ENCODE measurements at places on chromosomes 12 and 14.

DNA sequence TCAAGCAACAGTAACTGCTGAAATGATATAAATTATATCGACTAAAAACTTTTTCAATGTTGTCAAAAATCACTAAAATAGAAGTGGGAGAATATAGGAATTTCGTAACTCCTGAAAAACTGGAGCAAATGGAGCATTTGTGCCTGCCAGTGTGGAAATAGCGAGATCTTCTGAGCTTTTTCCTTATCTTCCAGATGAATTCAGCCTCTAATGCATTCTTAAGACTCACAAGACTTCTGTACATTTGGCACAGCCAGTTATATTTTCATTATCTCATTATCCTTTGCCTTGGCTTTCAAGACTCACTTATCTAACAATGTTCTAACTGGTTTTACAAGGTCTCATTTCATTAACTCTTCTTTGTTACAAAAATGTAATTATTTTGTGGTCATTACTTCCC is 252.4 kb downstream of the GXYLT1 start:
- DNase-seq, result no peak

GRCh38 chr14:52150162-52150561 is 81.3 kb upstream of the NID2 start:
- no peak for DNase-seq

DNA sequence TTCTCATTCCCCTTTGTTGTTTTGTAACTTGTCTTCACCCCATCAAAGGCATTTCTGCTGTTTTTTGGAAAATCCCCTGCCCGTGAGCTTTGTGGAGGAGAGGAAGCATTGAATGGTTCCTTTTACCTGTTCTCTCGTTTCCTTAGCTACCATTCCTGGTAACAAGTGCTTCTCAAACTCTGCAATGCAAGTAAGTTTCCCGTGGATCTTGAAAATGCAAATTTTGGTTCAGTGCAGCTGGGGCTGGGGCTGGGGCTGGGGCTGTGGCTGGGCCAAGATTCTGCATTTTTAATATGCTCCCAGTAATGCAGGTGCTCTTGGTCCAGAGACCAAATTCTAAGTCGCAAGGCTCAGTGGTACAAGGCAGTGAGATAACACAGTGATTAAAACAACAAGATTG is 151.6 kb downstream of the TTLL5 start:
- DNase-seq, result no peak

DNA sequence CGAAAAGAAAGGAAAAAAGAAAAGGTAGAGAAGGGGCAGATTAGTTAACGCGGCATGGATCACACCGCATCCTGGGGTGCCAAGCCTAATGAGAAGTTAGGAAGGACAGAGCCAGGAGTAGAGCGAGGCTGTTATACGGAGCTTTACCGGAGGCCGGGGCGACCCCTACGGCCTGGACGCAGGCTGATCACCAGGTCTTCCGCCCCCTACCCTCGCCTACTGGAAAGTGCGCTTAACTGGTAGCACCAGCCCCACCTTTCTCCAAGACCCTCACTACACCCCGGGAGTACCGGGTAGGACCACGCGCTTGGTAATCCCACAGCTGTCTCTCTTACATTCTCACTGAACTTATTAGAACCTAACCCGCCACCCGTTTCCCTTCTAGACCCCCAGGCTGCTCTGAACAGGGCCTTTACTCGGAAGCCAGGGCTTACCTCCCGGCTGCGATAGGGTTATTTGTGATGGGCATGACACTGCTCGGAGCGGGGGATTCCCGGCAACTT is 33.8 kb downstream of the WBP11 start:
- peak; percentile 27 for DNase-seq

DNA sequence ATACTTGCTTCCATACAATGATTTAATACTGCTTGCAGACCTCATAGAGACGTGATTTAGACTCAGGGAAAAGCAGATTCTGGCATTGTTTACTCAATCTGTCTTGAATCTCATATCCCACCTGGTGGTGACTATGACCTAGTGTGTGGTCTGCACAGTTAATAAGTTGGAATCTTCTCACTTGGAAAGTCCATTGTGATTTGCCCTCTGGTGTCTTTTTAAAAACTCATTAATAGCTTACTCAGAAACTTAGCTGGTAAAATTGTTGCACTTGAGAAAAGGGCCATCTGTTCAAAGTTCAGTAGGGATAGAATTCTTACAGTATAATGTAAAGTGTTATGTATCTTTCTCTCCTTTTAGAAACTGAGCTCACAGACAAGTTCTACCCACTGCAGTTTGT is 106.0 kb downstream of the PELI2 start:
- no peak for DNase-seq

DNA sequence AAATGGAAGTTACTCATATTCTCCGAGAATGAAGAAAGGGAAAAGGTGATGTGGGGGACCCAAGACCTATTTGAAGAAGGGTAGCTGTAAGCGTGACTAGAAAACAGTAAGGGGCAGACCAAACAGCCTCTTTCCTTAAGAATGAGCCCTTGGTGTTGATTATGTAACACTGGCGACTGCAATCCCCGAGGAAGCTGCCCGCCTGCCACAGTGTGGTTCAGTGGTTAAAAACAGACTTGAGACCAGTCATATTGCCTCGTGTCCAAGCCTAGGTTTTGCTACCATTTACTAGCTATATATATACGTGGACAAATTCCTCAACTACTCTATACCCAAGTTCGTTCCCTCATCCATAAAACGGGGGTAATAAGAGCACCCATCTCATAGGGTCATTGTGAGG is 49.1 kb downstream of the SSPN start:
- DNase-seq, result no peak

- DNase-seq, result peak; percentile 9
These were observed 78.5 kb downstream of the CALM1 start for GRCh38 chr14:90475298-90475697.
